ENCODE measurements at places on chromosomes 3 and 15.

GRCh38 chr3:133934073-133934970 is 38.6 kb upstream of the RAB6B start:
- DNase-seq, result no peak

GRCh38 chr3:106364477-106364876 is 495.7 kb upstream of the CBLB start:
- no peak for DNase-seq

- DNase-seq, result no peak
Observed at GRCh38 chr3:124607163-124607562, 123.1 kb upstream of the UMPS start.

DNA sequence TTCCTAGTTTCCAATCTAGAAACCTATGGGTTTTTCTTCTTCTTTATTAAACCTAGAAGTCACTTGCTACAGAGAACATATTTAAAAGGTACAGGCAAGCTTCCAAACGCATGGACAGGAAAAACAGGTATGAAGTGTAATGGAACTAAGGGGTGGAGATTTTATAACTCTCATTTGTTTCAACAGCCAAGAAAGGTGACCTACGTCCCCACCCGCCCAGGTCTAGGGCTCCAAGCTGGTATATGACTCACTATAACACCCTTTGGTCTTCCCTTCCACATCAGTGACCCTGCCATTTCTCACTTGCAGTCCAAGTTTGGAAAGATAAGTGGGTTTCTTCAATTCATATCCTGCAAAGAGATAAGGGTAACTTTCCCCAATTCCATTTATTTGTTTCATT is 6.0 kb upstream of the LIPH start:
- no peak for DNase-seq

DNA sequence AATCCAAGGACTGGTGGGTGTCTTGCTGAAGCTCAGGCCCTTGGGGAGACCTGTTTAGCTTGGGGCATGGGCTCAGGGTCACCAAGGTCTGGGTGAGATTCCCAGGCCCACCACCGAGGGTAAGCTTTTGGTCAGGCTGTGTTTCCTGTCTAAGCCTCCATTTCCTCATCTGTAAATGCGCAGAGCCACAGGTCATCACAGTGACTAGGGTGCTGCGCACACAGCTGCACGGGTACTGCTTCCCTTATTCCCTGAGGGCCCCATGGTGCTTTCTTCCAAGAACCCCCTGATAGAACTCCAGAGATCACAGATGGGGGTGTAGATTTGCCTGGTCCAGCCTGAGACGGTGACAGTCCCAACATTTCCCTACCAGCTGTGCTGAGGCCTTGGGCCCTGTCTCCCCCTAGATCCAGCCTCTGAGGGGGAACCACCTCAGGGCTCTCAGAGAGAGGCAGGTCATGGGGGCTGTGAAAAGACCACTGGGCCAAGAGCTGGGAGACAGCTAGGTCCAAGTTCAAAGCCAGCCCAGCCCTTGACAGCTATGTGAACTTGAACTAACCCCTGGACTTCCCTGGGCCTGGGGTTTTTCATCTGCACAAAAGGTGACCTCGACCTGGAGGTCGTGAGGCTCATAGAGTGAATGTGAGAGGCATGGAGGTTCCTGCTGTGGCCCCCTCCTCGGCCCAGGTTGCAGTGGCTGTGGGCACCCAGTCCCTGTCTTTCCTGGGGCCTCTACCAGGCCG is 60.7 kb downstream of the SEMA3G start:
- no peak for DNase-seq

DNA sequence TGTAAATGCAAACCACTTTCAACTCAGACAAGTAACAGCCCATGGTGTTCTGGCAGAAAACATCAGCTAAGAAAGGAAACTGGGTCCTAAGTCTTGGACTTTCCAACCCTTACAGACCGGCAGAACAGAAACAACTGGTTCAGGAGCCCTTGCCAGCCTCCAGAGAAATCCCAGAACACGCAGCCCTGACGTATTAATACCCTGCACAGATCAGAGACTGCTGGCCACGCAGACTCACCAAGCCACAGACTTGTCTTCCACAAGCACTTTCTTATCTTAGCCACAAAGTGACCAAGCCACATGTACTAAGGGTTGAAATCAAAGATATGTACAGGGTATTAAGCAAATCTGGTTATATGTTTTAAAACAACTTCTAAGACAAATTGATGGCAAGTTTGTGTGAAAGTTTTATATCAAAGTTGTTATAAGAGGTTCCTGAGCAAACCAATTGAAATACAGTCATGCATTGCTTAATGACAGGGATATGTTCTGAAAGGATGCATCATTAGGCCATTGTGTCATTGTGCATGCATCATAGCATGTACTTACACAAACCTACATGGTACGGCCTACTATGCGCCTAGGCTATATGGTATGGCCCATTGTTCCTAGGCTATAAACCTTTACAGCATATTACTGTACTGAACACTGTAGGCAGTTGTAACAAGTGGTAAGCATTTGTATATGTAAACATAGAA is 36.8 kb downstream of the BTD start:
- DNase-seq, result no peak

- no peak for DNase-seq
Observed at GRCh38 chr3:4043867-4044575, 244.8 kb downstream of the LRRN1 start.

DNA sequence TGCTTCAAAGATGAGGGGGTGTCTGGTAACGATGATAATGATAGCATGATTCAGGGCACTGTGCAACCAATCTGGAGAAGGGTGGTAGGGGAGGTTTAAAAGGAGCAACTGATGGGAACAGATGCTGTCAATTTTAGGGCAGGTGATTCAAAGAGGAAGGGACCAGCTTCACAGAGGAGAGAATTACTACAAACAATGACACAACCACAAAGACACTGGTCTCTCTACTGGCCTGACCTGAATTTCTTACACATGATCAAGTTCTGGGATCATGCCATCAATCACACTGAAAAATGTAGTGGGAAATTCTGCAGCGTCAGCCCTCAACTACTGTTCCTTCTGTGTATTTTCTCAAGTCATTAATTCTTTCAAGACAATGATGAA is 2.6 kb upstream of the CDV3 start:
- no peak for DNase-seq

- DNase-seq, result no peak
Observed at GRCh38 chr15:70018646-70019600, 78.8 kb downstream of the TLE3 start.

DNA sequence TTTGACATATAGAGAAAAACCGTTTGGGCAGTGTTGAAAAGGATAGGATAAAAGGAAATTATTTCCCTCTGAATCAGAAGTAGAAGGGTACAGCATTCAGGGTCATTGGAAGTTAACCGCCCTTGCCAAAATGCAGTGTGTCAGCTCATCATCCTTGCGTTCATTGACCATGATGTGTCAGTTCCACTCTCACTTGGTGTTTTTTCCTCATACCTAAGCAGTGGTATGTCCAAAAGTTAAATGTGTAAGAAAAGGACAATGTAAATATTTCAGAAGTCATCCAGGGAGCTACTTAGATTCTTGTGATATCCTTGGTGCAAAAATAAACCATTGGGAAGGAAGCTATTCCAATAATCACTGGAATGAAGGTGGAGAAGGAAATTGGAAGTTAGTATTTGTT is 50.7 kb downstream of the MAP6D1 start:
- DNase-seq, result no peak

DNA sequence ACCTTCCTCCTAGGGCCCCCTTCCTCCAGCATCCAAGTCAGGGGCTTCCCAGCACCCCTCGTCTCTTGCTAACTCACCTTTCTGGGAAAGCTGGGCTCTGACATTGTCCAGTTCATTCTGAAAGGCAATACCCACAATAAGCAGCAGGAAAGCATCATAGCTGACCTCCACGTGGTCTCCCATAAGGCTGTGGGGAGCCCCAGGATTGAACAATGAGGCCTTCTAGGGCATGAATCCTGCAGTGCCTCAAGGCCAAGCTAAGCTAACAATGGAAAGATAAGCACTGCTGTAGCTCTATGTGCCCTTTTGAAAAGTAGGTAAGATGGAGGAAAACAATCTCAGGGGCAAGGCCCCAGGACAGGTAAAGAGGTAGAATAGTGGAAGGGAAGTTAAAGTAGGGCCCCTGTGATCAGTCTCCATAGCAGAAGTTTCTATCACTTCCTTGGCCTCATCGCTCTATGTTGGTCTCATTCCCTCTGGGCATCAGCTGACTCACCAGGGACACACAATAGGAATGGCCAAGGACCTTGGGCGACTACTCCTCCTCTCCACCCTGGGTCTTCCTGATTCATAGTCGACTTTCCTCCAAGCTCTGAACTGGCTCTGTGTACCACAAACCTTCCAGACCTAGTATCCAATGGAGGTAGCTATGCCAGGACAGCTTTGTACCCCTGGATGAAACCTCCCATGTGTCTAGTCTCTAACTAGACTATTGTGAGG is 11.7 kb downstream of the TRAIP start:
- DNase-seq, result no peak

DNA sequence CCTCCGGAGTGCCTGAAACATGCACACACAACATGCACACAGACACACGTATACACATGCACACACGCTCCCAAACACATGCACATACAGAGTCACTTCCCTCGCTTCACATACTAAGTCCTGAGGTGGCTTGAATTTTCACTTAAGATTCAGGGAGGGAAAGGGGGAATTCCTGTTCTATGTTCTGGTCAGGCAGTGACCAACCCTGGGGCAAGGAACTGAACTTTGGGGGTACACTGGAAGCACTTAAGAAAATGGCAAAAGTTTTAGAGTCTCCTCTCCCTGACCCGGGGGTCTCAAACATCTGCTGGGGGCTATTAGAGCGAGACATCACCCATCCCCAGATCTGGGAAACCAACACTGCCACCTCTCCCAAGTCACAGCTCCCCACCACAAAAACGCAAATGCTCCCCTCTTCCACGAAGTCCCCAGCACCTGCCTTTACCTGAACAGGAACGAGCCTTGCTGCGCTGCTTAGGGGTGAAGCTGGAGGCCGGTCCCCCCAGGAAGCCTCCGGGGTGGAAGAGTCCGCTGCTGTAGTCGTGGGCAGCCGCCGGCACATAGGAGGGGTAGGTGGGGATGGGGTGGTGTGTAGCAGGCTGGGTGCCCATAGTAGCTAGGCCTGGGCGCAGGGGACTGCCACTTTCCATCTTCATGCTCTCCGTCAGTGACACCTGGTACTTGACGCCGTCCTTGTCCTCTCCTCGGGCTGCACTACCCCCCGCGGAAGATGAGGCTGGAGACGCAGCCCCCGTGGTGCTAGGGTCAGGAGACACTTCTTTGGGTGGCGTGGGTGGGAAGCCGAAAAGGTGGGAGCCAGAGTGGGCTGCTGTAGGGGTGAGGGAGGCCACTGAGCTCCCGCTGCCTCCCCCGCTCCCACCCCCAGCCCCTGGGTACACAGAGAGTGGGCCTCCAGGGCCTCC is 7.5 kb downstream of the GATA2 start:
- DNase-seq, result no peak

DNA sequence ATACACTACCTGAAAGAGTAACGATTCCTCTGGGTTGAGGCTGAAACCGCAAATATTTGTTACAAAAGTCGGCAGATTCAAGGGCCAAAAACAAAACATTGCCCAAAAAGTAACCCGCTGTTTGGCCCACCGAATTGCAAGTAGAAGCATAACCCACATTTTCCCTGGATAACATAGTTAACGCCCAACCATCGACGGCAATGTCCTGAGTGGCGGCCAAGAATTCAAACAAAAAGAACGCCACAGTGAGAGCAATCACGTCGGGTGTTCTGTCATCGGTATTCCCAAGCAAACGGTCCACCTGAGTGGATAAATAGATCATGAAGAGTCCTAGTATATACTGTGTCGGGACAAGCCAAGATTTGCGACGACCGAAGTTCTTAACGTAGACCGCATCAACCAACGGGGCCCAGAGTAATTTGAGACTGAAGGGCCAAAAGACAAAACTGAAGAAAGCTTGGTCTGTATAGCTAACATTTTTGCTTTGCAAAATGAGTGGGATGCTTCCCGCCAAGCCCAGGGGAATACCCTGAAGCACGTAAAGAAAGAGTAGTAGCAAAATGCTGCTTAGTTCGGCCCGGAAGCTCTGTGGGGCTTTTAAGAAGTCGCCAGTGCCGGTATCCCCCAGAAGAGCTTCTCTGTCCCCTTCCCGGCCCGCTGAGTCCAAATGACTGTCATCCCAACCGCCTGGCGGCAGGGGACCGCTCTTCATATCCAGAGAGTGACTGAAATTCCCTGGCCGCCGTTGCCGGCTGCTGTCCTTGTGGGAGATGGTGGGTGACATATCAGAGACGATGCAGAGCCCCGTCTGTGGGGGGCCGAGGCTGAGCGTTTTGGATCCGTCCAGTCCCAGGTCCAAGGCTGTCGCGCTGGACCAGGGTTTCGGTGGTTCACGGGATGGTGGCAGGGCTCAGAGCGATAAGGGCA is 750 bp downstream of the SLC33A1 start:
- peak; percentile 6 for DNase-seq

- DNase-seq, result no peak
Observed at GRCh38 chr3:138066383-138066782, 49.0 kb downstream of the DZIP1L start.

GRCh38 chr3:142694225-142694624 is 29.6 kb upstream of the TRPC1 start:
- no peak for DNase-seq

GRCh38 chr3:195752546-195753331 is 32.0 kb downstream of the MUC20 start:
- no peak for DNase-seq

DNA sequence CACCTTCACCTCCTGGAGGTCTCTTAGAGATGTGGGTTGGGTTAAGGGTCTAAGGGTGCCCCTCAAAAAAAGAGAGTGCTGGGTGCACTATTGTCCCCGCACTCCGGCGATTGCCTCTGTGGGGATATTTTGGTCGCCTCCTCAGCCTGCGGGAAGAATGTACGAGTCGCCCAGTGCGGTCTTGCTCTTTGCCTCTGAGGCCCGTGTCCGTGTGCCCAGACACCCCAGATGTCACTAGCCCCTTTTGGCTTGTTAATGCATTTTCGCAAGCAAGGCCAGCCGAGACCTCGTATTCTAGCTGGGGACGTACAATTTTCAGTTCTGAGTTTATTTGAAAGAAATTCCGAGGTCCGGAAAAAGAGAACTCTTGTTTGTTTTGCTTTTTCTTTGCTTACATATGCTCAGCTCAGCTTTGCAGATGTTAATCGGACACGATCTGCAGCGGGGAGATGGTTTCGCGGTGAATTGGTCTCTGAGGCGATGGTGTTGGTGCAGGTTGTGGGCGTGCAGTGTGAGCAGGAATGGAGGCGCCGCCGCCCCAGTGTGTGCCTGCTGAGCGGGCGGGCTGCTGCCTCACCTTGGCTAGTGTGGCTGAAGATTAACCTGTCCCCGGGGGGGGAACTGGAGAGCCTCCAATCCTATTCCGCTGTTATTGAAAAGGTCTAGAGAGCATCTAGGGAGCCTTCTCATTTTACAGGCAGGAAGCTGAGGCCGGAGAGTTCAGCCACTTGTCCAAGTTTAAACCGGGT is 1.4 kb downstream of the ST6GAL1 start:
- DNase-seq, result peak; percentile 82

GRCh38 chr15:59232476-59232875 is 25.8 kb downstream of the LDHAL6B start:
- no peak for DNase-seq

DNA sequence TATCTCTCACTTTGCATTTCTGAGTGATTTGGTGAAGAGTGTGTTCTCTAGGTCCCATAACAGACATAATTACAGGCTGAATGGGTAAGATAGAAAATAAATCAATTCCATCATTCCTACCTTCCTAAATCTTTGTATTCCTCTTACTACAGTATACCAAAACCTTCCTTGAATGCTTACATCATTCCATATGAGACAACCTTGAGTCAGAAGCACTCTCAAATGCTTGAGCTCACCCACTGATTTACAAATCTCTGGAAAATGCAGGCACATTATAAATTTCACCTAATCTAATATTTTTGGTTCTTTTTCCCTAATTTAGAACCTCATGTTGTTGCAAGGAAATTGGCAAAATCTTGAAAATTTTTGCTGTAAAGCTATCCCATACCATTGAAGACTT is 239.1 kb downstream of the CBLB start:
- no peak for DNase-seq
